ENCODE measurements at places on chromosomes 13 and 19.

DNA sequence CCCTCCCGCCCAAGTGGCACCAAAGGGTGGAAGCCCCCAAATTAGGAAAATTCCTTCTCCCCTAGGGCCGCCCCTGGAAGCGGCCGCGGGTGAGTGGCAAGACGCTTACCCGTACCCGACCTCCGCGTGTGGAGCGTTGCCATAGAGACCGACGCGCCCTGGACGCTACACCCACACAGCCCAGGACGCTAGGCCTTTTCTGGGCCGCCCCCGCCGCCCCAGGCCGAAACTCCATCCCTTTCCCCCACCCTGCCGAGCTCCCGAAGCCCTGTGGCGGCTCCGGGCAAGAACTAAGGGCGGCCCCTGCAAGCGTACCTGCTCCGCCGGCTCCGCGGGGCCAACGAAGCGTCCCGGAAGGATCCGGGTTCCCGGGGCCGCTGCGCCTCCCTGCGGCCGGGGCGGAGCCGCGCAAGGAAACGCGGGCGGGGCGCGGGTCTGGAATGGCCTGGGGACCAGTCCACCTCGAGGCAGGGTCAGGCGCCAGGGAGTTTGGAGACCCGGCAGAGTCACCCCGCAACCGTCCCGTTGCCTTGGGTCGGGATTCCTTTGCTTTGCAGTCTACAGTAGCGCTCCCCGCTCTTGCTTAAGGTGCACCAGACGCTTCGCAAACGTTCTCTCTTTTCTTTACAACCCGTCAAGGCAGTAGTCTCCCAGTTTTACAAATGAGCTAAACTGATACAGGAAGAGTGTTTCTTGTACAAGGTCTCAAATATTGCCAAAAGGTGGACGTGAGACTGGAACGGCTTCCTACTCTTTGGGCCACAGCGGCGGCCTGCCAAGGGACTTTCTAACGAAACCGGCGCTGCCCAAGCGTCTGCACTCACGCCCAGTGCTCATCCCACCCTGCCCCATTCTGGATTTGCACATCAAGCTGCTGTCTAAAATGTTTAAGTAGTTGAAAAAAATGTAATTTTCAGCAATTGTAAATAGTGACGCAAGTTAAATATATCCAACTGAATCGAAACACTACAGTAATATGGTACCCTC, at the start of gene NEK5:
NEK5 (minus strand) TSS at position 360 of the 987 bp plus-strand sequence. CDS start 1,591 bp downstream, outside the sequence.
- ATAC-seq, result peak; percentile 84

- no peak for ATAC-seq
These were observed 87.7 kb downstream of the SLITRK1 start for GRCh38 chr13:83794583-83794982.

DNA sequence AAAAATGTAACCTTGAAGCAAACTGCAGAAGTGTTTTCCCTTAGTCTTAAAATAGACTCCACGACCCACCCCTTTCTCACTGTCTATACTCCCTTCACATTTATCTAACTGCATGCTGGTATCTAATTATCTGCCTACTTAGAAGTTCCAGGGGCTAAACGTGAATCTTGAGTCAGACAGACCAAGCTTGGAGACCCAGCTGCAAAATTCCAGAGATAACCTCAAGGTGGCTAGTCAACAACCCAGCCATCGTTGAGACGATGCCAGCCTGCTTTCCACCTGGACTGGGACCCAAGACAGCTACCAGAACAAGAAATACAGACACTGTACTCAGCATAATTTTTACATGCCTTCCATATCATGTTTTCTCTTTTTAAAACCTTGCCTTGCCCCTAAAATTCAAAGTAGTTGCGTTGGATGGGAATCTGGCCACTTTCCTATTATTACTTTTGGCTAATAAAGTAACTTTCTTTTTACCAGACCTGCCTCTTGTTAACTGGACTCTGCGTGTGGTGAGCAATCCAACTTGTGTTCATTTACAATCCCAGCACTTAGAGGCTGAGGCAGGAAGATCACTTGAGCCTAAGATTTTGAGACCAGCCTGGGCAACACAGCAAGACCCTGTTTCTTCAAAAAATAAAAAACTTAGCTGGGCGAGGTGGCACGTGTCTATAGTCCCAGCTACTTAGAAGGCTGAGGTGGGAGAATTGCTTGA, 82.3 kb downstream of the CDADC1 start:
- ATAC-seq, result no peak

- no peak for ATAC-seq
These were observed 9.5 kb downstream of the ADAMTSL5 start for GRCh38 chr19:1503089-1503924.

GRCh38 chr19:36876993-36877938, 26.6 kb downstream of the ZNF345 start:
- ATAC-seq, result no peak

GRCh38 chr13:21517576-21517975, 58.5 kb upstream of the ZDHHC20 start:
- no peak for ATAC-seq

DNA sequence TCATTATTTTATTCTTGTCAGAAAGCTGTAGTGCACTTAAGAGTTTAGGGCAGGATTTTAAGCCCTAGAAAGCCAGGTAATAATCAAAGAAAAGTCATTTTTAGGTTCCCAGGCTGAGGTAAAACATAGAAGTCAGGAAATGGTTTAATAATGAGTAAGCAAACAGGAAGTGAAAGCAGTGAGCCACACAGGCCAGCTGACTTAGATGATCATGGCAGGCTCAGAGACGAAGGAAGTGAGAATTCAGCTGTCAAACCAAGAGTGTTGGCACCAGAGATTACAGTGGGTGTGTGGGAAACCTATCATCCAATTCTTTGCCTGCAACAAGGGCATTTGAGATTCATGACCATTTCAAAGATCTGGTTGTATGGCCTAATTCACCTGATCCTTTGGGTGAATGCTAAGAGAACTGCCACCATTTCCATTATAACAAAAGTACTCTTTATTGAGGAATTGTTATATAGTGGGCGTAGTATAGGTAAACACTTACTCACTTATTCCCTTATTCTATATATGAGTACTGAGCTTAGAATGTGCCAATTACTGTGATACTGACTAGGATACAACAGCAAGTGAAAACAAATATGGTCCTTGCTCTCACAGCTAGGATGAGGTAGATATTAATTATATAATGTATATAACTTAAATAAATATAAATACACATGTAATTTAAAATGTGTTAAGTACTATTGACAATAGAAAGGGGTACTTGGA, 103.7 kb upstream of the EDNRB start:
- peak; percentile 55 for ATAC-seq

DNA sequence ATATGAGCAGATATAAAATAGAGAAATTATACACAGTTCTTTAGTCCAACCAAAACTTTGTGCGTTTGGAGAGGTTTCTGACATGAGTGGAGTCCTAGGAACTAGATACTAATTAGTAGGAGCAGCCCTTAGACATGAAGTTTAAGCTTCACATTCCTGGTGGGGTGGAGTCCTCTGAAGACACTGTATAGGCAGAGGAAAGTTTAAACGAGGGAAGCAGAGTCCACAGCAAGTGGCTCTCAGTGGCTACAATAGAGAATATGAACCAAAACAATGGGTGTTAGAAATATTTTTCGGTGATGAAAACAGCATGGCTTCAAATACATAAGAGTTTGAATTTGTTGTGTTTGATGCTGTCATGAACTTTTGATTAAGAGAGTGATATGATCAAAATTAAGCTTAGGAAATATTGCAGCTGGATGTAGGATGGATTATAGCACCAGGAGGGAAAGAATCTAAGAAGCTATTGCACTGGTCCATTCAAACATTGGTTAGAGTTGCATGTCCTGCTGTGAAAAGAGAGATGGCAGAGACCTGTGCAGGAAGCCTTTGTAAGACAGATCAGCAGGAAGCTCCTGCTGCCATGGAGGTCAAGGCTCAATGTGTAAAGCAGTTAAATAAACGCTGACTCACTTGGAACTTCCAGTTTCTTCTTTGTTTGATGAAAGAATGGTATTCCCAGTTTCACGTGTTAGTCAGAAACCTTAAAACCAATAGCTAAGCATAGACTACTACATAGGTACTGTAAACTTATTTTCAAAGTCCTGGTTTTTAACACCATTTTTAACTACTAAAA, 175.2 kb downstream of the TDRD3 start:
- ATAC-seq, result peak; percentile 22

- ATAC-seq, result no peak
These were observed 45.8 kb downstream of the RUBCNL start for GRCh38 chr13:46341112-46341711.

DNA sequence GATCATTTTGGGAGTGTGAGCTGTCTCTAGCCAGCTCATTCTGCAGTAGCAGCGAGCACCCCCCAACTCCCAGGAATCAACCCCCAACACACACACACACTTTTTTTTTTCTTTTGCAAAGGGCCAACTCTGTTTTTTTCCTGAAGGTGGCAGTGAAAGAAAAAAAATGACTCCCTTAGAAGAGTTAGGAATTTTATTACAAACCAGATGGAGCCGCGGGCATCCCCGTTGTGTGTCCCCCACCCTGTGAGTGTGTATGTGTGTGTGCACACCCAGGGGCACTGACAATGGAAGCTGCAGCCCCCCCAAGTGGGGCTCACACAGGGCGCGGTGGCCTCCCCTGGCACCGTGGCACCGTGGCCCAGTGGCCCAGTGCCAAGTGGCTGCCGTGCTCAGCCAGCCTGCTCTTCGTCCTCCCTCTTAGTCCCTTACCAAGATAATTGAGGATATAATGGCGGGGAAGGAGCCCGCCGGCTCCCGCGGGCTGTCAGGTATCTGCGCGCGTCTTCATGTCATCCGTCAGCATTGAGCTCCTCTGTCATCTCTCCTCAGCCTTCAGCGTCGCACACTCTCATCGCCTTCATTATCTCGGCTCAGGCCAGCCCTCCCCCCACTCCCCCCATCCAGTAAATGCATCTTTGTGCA, 314.1 kb downstream of the ZNF536 start:
- no peak for ATAC-seq

DNA sequence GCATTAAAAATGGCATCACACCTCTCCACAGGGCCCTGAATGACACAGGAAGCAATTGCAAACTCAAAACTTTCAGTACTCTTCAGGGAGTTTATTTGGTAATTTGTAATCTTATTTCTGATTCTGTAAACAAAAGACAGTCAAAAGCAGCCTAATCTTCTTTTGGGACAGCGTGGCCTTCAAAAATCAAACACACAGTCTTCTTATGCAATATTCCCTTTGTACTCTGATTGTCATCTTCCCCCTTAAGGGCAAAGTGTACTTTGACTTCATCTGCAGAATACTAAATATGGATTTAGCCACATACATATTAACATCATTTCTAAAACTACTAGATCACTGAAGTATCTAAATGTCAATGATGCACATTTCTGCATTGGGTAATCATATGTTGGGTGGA, 322.0 kb downstream of the MZT1 start:
- ATAC-seq, result no peak

GRCh38 chr13:48302871-48303358, 636 bp upstream of the RB1 start:
- peak; percentile 22 for ATAC-seq

DNA sequence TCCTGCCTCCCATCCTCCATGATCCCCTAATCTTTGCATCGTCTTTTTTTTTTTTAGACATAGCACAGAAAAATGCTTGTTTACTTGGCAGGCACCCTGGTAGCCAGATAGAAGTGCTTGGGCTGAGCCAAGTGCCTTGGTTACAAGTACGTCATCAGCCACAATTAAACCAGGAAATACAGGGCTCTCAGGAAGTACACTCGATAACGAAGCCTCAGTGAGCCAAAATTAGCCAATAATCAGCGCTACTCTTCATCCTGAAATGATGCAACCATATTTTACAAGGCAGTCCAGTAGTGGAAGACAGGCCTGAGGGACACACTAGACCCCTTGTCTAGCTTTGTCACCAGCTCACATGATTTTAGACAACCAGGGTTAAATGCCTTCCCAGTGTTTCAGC, 194.0 kb upstream of the NBEA start:
- ATAC-seq, result peak; percentile 47

- no peak for ATAC-seq
These were observed 5.3 kb upstream of the SUCLA2 start for GRCh38 chr13:48006396-48006795.

GRCh38 chr13:99656844-99657381, 155.6 kb downstream of the TM9SF2 start:
- no peak for ATAC-seq

DNA sequence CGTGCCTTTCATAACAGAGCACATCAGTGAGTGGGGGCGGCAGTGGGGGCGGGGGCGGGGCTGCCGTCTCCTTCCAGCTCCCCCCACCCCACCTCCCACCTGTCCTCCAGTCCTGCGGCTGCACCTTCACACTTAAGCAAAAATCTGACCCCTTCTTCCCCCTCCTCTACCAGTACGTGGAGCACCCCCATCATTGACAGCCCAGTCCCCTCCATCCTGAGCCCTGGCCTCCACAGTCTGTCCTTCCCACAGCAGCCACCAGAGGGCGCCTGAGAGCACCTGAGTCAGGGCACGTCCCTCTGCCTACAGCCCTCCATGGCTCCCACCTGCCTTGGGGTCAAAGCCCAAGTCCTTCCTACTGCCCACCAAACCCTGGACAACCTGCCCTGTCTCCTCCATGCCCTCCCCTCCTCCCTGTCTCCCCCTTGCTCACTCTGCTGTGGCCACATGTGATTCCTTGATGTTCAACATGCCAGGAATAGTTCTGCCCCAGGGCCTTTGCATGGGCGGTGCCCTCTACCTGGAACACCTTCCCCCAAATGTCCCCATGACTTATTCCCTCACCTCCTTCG, 4.0 kb downstream of the EBI3 start:
- peak; percentile 55 for ATAC-seq

GRCh38 chr13:20118268-20119140, 42.3 kb downstream of the GJA3 start:
- peak; percentile 72 for ATAC-seq

DNA sequence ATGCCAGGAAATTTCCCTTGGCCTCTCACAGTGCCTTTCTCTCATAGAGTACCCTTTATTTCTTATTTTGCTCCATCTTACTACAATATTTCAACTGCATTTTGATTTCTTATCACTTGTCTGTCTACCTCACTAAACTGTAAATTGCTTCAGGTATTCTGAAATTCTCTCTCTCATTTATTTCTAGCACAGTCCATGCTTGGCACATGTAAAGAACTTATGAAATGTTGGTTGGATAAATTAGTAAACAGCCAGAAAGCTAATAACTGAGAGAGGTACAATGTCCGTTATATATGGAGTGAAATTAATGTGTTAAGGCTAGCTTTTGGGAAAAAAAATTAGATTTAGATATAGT, 138.3 kb upstream of the RFC3 start:
- no peak for ATAC-seq

DNA sequence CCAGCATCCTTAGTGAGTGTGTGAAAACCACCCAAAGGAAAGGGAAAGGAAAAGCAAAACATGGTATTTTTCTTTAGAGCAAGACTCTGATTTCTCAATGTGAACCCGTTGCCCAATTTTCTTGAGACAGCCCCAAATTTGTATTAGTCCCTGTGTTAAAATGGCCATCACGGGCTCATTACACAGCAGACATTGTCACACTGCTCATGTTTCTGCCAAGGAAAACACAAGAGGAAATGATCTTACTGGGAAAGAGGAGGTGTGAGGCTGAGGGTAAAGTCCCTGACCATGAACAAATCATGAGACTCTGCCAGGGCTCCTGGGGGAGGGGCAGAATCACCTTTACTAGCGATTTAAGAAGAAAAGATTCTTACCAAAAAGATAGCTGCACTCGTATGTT, 54.4 kb downstream of the FAM124A start:
- ATAC-seq, result no peak
